Heart left ventricle (tissue), 16 donors: ENCODE measurements at places on chromosomes 13 and 19. TPM values are rescaled to one million over a fixed set of nuclear protein-coding genes. Genes with fewer than 3 reads are reported as not detected.
A peak's percentile ranks its signal among the peaks of the same experiment; 100 is the strongest.

The DHRS12 gene
- total RNA-seq = 12.7 TPM

The CEACAM3 gene
- not detected for total RNA-seq

The HIPK4 gene
- not detected for total RNA-seq

The ENOX1 gene
- total RNA-seq = 4.5 TPM

The ACP7 gene
- total RNA-seq = not detected

The ZNF433 gene
- total RNA-seq = 4.8 TPM

The SEMA6B gene
- total RNA-seq = 6.4 TPM

The CFAP97D2 gene
- not detected for total RNA-seq

The PEAK3 gene
- 0.49 TPM for total RNA-seq

The KLF12 gene
- 12.5 TPM for total RNA-seq

DNA sequence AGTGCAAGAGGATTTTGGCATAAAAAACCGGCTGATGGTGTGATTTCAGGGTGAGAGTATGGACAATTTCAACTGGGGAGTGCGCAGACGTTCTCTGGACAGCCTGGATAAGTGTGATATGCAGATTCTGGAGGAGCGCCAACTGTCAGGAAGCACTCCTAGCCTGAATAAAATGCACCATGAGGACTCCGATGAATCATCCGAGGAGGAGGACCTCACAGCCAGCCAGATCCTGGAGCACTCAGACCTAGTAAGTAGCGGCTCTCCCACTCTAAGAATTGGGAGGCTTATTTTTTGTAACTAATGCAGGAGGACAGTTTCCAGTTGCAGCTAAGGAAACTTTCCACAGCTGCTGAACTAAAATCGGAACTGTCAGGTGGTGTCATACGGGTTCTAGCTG, 53.6 kb downstream of the ZAR1L start:
- DNase-seq = peak; percentile 76

GRCh38 chr13:40922437-40923040, 96.6 kb downstream of the ELF1 start:
- DNase-seq = no peak

- DNase-seq = peak; percentile 86
Measured at GRCh38 chr19:57099199-57099661, 20.6 kb upstream of the USP29 start.

DNA sequence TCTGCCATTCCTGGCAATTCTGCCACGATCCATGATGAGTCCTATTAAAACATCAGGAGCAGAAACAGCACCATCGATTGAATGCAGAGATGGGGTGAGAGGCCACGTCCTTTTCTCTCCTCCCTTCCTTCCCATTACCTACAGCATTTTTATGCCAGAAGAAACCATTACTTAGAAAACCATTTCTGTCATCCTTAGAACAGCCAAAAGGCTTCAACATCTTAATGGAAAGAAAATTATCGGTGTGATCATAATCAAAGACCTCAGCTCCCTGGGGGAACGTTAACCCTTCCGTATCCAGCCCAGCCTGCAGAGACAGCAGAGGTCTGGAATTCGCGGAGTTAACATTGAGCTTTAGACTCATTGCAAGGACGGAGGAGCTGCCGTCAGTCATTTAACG, 56.0 kb upstream of the SIAH3 start:
- DNase-seq = no peak

DNA sequence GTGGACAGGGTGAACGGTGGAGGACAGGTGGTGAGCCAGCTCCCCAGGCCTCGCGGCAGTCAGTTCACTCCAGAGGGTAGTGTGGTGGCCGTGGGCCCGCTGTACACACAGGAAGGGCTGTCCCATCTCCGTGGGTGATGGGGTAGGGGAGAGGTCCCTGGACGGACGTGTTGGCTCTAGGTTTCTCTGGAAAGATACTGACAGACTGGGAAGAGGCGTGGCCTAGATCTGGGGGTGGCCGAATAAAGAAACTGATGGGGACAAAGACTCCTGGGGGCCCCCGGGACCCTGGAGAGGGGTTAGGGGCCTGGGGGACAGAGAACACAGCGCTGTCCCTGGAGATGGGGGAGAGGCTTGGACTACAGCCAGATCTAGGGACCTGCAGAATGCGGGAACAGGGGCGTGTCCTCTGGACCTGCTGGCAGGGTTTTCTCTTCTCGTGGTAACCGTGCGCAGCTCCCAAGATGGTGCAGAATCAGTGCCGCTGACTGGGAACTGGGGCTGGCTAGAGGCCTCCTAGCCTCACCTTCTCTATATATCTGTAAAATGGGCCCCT, 4.0 kb upstream of the PRAM1 start:
- no peak for DNase-seq

DNA sequence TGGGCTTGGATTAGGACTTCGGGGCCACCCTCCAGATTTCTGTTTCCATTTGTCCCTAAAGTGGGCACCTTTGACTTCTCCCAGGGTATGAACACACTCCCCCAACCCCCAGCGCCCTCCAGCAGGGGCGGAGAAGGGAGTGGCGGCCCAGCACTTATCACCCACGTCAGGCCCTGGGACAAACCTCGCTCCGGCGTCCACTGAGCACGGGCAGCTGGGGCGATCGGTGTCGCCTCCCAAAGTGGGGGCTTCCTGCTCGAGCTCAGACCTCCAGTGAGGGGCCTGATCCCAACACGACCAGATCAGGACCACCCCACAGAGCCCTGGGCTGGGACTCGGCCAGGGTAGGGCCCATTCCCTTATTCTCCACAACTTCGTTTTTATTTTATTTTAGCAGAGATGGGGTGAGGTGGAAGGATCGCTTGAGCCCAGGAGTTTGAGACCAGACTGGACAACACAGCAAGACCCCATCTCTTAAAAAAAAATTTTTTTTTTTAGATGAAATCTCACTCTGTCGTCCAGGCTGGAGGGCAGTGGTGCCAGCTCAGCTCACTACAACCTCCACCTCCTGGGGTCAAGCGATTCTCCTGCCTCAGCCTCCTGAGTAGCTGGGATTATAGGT, 3.7 kb upstream of the TCF3 start:
- peak; percentile 16 for DNase-seq

- no peak for DNase-seq
Measured at GRCh38 chr13:50406831-50407230, 391.6 kb downstream of the KCNRG start.

DNA sequence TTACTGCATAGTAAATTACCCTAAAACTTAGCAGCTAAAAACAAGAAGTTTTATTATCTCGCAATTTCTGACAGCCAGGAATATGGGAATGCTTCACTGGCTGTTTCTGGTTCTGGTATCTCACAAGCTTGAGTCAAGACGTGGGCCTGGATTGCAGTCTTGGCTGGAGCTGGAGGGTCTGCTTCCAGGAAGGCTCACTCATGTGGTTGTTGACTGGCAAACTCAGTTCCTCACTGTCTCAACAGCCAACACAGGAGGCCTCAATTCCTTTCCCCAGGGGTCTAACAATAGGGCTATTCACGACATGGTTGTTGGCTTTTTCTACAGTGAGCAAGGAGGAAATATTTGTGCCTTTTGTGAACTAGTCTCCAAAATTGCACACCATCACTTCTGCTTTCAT, 146.3 kb downstream of the GPC5 start:
- no peak for DNase-seq

- DNase-seq = no peak
Measured at GRCh38 chr13:37001921-37002250, 1.3 kb downstream of the EXOSC8 start.

GRCh38 chr13:34322014-34322742, 504.2 kb downstream of the RFC3 start:
- DNase-seq = no peak

DNA sequence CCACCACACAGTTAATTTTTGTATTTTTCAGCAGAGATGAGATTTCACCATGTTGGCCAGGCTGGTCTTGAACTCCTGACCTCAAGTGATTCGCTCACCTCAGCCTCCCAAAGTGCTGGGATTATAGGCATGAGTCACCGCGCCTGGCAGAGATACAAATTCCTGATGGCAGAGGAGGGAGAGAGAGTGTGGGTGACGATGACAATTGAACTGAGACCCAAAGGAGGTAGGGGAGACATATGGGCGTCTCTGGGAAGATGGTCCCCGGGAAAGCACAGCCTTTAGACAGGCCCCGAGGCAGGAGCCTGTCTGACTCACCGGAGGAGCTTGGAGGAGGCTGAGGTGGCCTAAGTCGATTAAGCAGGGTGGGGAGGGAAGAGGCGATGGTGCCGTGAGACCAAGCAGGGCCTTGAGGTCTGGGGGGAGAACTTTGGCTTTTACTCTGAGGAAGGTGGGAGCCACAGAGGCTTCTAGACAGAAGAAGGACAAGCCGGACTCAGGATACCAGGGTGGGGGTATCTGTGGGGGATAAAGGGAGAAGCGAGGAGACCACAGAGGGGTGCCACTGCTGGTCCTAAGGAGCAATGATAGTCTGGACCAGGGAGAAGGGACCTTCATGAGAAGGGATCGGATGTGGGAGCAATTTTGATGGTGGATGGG, 38.2 kb downstream of the ARRDC2 start:
- no peak for DNase-seq

GRCh38 chr13:42331009-42331408, 59.1 kb downstream of the AKAP11 start:
- DNase-seq = no peak

DNA sequence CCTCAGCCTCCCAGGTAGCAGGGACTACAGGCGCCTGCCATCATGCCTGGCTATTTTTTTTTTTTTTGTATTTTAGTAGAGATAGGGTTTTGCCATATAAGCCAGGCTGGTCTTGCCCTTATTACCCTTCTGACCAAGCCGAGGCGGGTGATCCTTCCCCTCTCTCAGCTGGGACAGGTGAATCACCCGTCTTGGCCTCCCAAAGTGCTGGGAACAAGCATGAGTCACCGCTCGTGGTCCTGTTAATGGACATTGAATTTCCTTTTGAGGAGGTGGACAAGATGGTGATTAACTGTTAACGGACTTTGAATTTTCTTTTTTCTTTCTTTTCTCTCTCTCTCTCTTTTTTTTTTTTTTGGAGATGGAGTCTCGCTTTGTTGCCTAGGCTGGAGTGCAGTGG, 10.6 kb downstream of the CD70 start:
- DNase-seq = no peak

GRCh38 chr19:19438366-19439175, 33.1 kb downstream of the GATAD2A start:
- DNase-seq = no peak

GRCh38 chr19:33472691-33473652, 48.6 kb downstream of the PEPD start:
- no peak for DNase-seq

GRCh38 chr19:8262431-8262830, 45.7 kb downstream of the CD320 start:
- no peak for DNase-seq

DNA sequence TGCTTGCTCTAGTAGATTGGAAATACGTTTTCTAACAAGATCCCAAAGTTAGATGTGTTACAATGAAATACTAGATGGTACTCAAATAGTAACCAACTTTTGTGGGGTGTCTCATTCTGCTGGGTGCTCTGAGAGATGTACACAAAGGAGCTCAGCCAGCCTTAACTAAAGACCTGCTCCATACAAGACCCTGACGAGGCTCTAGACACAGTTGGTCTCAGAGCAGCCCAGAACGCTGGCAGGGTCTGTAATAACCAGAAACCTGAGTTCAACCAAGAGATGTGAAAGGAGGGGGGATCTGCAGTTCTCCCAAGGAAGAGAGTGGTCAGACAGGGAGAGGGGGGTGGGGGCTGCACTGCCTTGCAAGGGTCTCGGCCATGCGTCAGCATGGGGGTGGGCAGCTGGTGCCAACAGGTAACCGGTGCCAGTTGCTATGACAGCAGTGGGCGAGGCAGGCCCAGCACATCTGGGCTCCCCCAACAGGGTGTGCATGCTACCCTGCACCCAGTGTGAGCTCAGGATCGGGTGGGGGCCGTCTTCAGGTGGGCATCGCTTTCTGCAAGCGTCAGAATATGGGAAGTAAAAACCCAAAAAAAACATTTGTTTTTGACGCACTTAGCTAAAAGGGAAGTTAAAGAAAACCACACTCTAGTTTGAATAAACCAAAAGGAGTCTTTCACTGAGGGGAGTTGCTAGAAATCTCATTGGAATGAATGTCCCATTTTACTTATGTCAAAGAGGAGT, 68.0 kb upstream of the GPR183 start:
- peak; percentile 46 for DNase-seq

GRCh38 chr13:48094404-48094780, 512 bp downstream of the MED4 start:
- DNase-seq = no peak
